Common myeloid progenitor, CD34-positive (primary cell): ENCODE measurements at places on chromosomes 3 and 15.

DNA sequence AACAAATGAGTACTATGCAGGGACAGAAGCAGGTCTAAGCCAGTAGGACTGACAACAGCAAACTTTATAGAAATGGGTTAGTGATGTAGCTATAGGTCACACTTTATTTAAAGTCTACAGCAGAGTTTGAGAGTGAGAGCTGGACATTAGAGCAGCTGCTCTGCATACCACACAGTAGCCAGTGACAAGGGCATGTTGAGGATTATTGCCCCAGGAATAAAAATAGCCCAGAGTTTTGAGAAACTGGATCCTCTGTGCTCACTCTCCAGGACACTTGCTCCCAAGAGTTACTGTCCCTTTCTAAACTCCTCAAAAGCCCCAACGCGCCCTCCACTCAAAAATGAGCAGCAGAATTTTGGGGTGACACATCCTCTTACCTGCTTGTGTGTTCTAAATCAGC lies 21.1 kb downstream of the LRTM1 start:
- no peak for DNase-seq

- DNase-seq, result no peak
These were observed 261.9 kb upstream of the NR2E3 start for GRCh38 chr15:71548401-71548807.

- DNase-seq, result no peak
These were observed 13.8 kb downstream of the FEZF2 start for GRCh38 chr3:62359531-62359930.

GRCh38 chr3:64028754-64029153 lies 5.5 kb upstream of the PSMD6 start:
- DNase-seq, result no peak

- no peak for DNase-seq
These were observed 63.4 kb upstream of the FEZF2 start for GRCh38 chr3:62436785-62437184.

DNA sequence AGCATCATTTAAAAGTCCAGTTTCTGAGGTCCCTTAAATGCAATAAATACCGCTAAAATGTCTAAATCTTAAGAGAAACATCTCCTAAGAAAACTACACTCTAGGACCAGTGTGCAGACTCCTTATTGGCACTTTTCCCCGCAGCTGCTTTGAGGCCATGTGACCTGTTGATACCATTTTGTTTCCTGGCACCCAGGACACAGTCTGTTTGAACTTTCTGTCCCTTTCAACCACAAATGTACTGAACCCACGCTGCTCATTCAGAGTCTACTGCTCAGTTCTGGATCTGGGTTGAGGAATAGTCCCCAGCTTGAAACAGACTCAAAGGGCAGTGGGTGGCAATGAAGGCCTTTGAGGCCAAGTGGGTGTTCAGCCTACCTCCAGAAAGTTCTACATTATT lies 17.1 kb downstream of the LDHAL6B start:
- DNase-seq, result no peak

- DNase-seq, result peak; percentile 20
These were observed 29.3 kb downstream of the BTD start for GRCh38 chr3:15630646-15631350.

DNA sequence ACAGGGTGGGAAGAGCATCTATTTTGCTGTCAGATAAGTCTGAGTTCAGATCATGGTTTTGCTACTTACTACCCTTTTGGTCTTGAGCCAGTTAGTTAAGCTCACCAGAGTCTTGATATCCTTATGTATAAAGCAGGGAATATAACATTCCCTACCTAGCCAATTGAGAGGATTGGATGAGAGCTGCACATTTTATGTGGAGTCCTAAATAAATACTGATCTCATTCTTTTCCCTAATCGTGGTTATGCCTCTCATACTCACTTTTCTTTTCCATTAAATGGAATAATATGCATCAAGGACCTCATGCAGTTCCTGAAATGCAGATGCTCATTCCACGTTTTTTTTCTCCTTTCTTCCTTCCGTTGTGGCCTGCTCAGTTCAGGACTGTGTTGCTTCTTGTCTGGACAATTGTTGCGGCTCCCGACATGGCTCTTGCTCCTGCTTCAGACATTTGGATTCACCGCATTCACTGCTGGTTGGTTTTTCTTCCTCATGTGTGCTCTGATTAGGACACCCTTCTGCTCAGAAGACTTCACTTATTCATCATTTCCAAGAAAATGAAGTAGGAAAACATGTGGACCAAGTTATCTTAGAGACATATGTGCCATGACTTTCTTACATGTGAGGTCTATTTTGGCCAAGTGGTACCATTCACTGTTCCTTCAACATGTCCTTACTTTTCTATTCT lies 90.2 kb downstream of the NFKBIZ start:
- DNase-seq, result no peak

DNA sequence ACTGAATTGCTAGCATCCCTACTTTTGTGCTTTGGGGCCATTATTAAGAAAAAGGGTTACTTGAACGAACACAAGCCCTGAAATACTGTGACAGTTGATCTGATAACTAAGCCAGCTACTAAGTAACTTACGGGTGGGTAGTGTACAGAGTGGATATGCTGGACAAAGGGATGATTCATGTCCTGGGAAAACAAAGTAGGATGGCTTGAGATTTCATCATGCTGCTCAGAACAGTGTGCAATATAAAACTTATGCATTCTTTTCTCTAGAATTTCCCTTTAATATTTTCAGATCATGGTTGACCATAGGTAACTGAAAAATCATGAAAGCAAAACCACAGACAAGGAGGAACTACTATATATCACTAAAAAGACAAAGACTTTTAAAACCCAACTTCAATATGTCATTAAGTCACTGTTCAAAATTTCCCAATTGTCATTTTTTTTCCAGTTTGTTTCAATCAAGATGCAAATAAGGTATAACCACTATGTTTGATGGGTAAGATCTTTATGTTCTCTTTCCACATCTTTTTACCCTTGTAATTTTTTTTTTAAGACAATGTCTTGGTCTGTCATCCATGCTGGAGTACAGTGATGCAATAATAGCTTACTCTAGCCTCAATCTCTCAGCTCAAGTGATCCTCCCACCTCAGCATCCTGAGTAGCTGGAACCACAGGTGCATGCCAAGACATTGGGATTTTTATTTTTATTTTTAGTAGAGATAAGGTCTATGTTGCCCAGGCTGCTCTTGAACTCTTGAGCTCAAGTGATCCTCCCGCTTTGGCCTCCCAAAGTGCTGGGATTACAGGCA lies 67.7 kb downstream of the IFT80 start:
- DNase-seq, result no peak

DNA sequence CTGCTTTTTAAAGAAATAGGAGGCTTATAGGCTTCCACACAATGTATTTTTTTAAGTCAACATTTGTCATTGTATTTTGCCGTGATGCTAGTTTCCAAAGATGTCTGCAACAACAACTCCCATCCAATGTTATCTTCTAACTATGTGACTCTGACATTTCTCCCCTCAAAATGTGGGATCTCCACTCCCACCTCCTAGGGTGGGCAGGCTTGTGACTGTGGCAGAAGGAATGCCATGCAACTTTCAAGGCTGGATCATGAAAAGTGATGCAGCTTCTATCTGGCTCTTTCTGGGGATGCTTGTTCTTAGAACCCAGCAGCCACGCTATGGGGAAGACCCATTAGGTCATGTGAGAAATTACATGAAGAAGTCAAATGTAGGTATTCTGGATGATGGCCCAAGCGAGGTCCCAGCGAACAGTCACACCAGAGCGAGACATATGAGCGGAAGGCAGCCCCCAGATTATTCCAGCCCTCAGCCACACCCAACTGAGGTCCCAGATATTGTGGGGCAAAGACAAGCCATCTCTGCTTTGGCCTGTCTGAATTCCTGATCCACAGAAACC lies 124.3 kb downstream of the BDH1 start:
- no peak for DNase-seq

GRCh38 chr3:53799338-53799865 lies 46.8 kb downstream of the CHDH start:
- DNase-seq, result no peak

DNA sequence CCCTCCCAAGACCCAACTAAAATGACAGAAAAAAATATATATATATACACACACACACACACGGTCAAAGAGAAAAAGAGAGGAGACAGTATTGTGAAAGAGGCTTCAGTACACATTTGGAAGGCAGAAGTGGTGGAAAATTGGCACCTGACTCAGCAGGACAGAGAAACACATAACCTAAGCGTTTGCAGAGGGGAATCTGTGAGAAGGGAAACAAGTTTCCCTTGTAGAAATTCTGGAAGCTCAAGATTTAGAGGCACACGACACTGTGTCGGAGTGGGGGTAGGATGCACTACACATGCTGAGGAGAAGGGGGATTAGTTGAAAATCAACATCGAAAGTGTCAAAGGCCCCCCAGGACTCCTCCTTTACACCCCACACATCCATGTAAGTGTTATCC lies 53.1 kb downstream of the PAK2 start:
- DNase-seq, result no peak

GRCh38 chr3:52388348-52388821 lies 56.5 kb downstream of the SEMA3G start:
- DNase-seq, result no peak

DNA sequence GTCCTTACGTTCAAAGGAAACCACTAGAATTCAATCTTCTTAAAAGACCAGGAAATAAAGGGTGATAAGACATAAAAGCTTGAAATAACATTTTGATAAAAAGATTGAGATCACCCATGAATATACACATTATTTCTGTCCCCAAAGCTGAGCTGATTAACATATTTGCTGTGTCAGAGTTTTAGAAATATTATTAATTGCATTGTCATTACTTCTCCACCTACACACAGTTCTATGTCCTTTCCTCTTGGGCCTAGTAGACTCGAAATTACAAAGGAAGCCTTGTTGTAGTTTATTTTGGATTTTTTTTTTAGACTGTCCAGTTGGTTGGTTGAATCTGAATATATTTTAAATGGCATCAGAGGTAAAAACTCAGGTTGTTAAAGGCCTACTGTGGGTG lies 81.0 kb upstream of the NR2E3 start:
- no peak for DNase-seq

DNA sequence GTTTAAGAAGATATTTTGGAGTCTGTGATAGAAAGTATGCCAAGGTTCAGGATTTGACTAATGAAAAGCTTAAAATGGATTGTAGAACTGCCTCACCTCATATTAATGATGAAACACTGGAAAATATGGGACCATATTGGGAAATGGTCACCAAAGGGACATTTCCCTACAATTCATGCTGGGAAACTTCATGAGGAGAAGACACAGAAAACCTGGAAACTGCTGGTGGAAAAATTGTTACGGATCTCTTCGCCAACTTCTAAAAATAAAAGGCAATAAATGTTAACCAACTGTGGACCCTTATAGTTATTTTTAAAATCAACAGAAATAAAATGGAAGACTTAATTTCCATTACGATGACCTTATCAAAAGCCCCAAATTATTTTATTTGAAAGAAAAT lies 97.6 kb upstream of the FRMD4B start:
- DNase-seq, result no peak

- no peak for DNase-seq
These were observed 402.1 kb upstream of the MCTP2 start for GRCh38 chr15:93829115-93829870.

DNA sequence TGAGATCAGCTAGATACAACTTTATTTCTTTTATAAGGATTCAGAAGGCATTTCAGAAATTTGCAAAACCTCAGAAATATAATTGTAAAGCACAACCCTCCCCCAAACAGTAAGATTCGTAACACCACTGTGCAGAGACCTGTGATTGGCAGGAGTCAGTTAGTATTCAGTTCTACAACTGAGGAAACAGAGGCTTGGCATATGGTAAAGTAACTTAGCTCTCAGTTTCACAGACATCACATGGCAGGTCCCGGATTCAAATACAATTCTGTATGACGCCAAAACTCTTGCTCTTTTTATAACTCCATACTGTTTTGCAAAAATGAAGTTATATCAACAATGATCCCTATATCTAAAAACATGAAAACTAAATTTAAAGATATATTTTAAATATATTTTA lies 225.6 kb upstream of the LMCD1 start:
- no peak for DNase-seq

GRCh38 chr3:50174947-50175524 lies 16.4 kb upstream of the GNAT1 start:
- no peak for DNase-seq

- no peak for DNase-seq
These were observed 311.1 kb downstream of the ZPLD1 start for GRCh38 chr3:102745881-102746280.

GRCh38 chr3:127735767-127736693 lies 63.3 kb downstream of the ABTB1 start:
- DNase-seq, result no peak

GRCh38 chr15:50880651-50881114 lies 27.8 kb upstream of the AP4E1 start:
- DNase-seq, result no peak

DNA sequence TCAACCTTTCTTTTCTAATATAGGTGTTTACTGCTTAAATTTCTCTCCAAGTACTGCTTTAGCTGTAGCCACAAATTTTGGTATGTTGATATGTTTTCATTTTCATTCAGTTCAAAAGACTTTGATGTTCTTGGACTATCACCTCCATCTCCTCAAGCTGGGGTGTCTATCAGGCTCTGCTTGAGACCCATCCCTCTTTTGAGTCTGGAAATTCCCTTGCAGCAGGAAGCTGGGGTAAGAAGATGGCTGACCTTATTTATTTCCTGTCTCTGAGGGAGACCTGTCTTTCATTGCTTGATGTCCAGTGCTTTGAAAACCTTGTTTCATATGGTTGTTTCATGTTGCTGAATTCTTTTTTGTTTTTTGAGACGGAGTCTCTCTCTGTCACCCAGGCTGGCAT lies 60.5 kb upstream of the ADPGK start:
- no peak for DNase-seq
